Naive B cell (primary cell): ENCODE measurements at places on chromosomes 5 and 9. TPM values are rescaled to one million over a fixed set of nuclear protein-coding genes. Genes with fewer than 3 reads are reported as not detected.

The DDX4 gene
- not detected for polyA plus RNA-seq

The IL4 gene
- not detected for polyA plus RNA-seq

The MELK gene
- polyA plus RNA-seq = not detected

The ROPN1L gene
- not detected for polyA plus RNA-seq

DNA sequence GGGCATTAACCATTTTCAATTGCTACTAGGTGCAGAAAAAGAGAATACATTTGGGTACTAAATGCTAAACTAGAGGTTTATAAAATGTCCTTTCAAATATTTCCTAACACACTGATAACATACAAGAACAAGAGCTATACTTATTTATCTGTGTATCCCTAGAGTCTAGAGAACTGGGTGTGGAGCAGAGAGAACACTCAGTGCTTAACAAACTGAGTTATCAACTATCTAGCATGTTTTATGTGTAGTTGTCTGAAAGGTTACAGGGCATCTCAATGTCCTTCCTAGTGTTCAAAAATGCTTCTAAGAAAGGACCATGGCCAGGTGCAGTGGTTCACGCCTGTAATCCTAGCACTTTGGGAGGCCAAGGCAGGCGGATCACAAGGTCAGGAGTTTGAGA is 40.3 kb downstream of the NR6A1 start:
- no peaks in the 10 kb centered on the region for H3K4me1 ChIP-seq
- no peaks in the 10 kb centered on the region for H3K36me3 ChIP-seq
- no peak for DNase-seq
- H3K27me3 ChIP-seq = no peaks in the 10 kb centered on the region
- H3K4me3 ChIP-seq = no peak overlapping the region
- no peak overlapping the region for H3K27ac ChIP-seq

DNA sequence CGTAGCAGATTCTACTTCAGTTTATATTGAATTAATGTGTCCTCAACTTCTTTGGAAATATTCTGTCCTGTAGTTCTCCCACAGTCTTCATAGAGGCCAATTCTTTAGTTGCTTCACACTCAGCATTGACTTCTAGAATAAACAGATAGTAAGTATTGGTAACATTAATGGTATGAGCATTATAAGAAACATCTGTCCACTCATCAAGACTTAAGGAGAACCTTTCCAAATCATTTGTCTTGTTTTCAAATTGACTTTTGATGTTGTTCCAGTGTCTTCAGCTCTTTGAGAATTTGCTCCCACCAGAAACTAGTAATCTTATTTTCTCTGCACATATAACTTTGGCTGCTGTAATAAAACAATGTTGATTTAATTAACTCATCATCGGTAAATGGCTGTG is 18.3 kb downstream of the RANBP17 start:
- peaks cover 8% of the 10 kb centered on the region for H3K27me3 ChIP-seq
- H3K27ac ChIP-seq = no peak overlapping the region
- DNase-seq = no peak
- H3K4me1 ChIP-seq = no peaks in the 10 kb centered on the region
- H3K4me3 ChIP-seq = no peak overlapping the region
- no peaks in the 10 kb centered on the region for H3K36me3 ChIP-seq

- H3K4me1 ChIP-seq = peaks cover 17% of the 10 kb centered on the region
- no peaks in the 10 kb centered on the region for H3K27me3 ChIP-seq
- peak overlapping the region; percentile 62 for H3K4me3 ChIP-seq
- DNase-seq = no peak
- H3K27ac ChIP-seq = no peak overlapping the region
- H3K36me3 ChIP-seq = no peaks in the 10 kb centered on the region
Measured at GRCh38 chr9:26949637-26950069, 2.6 kb upstream of the PLAA start.

DNA sequence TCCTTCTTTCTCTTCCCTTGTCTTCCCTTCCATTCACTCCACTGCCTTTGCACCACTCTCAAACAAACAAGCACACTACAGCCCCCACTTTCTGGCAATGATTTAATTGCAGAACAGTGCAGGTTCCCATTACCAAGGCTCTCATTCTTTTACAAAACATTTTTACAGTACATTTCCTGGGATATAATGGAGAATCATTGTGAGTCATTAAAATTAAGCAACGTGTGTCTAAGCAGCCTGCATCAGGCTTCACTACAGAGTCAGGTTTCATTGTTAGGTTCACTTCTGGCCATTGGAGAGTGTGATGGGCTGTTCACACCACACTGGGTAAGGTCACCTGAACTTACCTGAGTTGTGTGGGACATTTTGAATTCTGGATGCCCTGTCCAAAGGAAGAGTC is 303.5 kb downstream of the TRIM32 start:
- no peaks in the 10 kb centered on the region for H3K4me1 ChIP-seq
- no peaks in the 10 kb centered on the region for H3K36me3 ChIP-seq

DNA sequence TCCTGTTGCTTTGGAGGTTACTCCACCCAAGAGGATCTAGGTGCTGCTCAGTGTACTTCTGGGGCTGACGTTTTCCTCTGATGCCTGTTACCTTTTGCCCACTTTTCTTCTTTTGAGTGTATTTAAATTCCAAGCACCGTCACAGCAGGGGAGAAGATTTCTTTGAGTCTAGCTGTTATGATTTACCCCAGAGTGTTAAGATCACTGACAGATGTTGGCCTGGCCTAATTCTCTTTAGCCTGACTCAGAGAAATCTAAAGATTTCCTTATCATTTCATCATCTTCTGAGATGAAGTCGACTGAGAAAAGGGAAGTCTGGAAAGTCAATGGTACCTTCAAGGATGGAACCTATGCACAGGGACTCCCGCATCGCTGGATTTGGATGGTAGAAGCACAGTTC is 191.5 kb downstream of the FBXL7 start:
- no peaks in the 10 kb centered on the region for H3K36me3 ChIP-seq
- no peaks in the 10 kb centered on the region for H3K4me1 ChIP-seq
- no peak for DNase-seq
- no peak overlapping the region for H3K4me3 ChIP-seq
- no peak overlapping the region for H3K27ac ChIP-seq

DNA sequence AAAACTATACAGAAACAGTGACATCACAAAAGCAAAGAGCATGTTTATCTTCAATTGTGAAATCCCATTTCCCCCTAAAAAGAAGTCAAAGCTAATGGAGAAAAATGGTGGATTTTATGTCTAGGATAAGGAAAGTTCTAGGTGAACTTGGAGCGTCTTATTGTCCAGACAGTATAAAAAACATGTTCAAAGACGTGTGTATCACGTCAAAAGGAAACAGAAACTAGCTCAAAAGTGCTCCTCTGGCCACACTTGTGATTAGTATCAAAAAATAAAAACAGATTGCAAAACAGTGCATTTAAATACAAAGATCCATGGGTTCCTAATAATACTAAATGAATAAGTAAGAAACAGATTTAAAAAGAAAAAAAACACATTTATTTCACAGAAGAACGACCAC is 568.9 kb downstream of the ANXA1 start:
- no peak overlapping the region for H3K27ac ChIP-seq
- H3K27me3 ChIP-seq = no peaks in the 10 kb centered on the region
- DNase-seq = no peak
- H3K4me3 ChIP-seq = no peak overlapping the region
- H3K4me1 ChIP-seq = no peaks in the 10 kb centered on the region

GRCh38 chr5:58327289-58327688 is 132.6 kb downstream of the PLK2 start:
- H3K36me3 ChIP-seq = no peaks in the 10 kb centered on the region
- no peak for DNase-seq
- no peak overlapping the region for H3K4me3 ChIP-seq

GRCh38 chr5:146633323-146633764 is 117.4 kb upstream of the GPR151 start:
- H3K4me3 ChIP-seq = no peak overlapping the region
- DNase-seq = no peak
- H3K36me3 ChIP-seq = no peaks in the 10 kb centered on the region
- no peak overlapping the region for H3K27ac ChIP-seq
- peaks cover 12% of the 10 kb centered on the region for H3K27me3 ChIP-seq
